ENCODE measurements at places on chromosomes 5 and 9.

GRCh38 chr5:176748073-176748966, 62.0 kb upstream of the UNC5A start:
- peak; percentile 34 for DNase-seq

DNA sequence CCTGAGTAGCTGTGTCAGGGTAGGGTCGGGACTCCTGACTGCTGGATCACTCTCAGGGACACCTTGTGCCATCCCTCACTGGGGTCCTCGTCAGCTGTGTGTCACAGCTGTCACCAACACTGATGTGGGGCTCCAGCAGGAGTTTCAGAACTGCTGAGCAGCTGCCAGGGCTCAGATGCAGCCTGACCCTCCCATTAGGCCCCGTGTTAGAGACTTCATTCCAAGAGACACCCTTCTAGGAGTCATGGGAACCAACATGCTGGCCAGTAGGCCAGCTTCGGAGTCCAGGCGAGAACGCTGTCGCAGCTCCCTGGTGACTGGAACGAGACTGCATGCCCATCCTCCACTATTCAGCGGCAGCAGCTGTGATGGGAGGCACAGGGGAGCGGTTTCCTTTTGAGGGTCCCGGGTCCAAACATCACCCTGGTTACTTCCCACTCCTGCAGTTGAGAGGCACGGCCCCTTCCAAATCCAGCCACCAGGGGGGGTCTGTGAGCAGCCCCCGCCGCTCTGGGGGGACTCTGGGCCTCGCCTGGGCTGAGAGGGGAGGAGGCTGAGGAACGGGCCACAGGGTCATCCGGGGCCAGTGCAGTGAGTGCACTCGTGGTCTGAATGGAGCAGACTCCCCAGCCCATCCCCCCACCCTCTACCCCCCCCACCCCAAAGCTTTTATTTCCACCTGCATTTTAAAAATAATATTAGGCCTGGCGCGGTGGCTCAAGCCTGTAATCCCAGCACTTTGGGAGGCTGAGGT, 12.6 kb upstream of the TCF7 start:
- DNase-seq = peak; percentile 83

DNA sequence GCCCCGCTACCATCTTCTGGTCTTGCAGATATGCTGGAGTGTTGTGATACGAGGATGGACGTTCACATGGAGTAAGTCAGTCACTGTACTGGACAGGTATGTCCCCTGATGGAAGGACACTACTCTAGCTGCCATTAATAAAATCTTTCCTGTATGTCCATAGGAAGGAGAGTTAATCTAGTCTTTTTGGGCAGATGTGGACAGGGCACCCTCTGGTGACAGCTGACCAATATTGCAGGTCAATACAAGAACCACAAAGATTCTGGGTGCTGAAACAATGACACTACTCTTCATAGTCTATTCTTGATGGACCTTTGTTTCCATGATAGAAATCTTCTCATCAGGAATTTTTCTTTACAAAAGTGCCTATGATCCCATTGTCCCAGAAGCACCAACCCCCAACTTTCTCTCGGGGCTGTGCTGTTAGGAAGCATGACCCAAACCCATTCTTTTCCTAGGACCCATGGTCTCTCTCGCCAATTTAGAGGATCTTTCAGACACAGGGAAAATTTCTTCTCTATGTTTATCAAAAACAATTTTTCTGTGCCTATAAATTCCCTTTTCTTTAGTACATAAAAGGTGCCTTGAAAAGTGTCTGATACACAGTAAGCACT, 376.9 kb downstream of the DTWD2 start:
- DNase-seq = peak; percentile 27

DNA sequence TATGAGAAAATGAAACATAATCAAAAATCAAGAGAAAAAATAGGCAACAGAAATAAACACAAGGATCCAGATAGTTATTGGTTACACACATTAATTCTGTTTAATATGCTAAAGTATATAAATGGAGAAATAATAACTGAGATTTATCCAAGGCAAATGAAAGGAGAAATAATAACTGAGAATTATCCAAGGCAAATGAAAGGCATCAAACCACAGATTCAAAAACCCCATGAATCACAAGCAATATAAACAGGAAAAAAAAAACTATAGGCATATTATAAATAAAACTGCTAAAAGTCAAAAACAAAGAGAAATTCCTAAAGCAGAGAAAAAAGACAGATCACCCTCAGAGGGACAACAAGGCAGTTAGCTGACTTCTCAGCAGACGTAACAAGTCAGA, 10.9 kb downstream of the DUSP1 start:
- DNase-seq = no peak

DNA sequence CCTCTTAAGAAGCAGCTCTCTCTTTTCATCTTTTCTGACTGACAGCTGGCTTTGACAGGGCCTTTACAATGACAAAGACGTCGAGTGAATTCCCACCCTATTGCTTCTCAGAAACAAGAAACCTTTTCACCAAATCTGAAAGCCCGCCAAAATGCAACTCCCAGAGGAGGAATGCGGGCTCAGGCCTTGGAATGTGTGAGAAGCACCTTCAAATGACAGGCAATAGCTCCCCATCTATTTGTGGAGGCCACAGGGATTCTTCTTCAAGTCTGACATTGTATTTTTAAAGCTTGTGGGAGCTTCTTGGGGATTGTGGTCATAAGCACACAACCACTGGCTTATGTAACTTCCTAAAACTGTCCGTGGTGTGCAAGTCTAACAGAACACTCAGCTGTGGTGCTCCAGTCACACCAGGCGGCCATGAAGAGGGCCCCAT, 72.7 kb downstream of the DPYSL3 start:
- DNase-seq = no peak

GRCh38 chr9:1871626-1872419, 143.3 kb upstream of the SMARCA2 start:
- DNase-seq = no peak

DNA sequence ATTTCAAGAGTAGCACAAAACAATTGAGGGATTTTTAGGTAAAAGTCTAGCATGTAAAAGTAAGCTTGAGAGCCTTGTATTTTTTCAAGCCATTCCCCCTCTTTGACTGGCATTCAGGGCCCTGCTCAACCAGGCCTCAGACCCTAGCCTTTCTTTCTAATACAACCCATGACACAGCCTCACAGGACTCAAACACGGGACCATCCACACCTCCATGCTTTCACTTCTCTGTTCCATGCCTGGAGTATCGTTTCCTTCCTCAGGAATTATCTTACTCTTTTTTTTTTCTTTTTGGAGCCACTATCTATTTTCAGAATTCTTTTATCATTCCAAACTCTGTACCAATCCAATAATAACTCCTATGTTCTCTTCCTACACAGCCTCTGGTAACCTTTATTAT, 560.2 kb upstream of the CLINT1 start:
- DNase-seq = no peak

GRCh38 chr9:2153630-2154217, 138.6 kb downstream of the SMARCA2 start:
- DNase-seq = no peak

- peak; percentile 55 for DNase-seq
Observed at GRCh38 chr5:61051267-61051666, 106.3 kb downstream of the NDUFAF2 start.

DNA sequence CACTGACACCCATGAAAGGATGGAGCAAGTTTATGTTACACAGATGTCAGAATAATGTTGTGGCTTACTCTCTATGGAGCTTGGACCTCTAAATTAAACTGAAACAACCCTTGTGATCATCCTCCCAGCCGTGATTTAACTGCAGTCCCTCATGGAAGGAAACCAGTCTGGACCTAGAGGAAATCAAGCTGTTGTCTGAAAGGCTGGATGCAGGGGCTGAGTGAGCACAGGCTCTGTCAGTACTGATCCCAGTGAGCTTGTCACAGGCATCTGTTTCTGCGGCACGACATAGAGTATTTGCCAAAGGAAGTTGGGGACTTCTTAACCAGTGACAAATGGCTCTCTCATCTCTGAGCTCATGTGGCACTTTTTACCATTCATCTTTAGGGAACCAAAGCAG, 282.9 kb upstream of the MAP3K1 start:
- DNase-seq = no peak

GRCh38 chr9:98730871-98731270, 22.1 kb upstream of the GABBR2 start:
- DNase-seq = no peak

DNA sequence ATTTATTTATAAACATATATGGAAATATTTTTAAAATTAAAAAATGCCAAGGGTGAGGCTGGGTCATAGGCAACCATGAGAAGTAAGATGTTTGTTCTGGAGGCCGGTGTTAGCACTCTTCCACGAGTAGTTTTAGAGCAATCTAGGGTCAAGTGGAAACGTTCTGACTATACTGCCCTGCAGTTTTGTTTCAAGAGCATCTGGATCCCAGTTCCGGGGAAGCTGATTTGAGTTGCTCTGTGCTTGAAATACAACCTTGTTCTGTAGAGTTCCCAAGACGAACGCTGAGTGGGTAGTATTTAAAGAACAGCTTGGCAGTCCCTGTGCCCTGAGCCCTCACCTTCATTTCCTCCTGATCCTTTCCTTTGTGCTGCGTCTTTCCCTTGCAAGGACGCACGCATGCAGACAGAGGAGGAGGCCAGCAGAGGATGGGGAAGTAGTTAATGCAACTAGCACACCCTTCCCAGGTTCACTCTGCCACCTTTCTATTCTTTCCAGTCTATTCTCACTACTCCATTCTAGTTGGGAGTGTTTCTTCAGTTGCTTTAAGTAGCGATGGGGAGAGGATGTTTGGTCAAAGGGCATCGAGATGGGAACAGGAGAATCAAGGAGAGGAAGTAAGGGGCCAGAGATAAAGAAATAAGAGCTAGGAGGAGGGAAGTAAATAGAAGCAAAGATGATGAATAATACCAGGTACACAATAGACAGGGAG, 68.3 kb upstream of the ZSWIM6 start:
- DNase-seq = no peak

- DNase-seq = no peak
Observed at GRCh38 chr5:99765011-99765410, 770.2 kb upstream of the FAM174A start.

DNA sequence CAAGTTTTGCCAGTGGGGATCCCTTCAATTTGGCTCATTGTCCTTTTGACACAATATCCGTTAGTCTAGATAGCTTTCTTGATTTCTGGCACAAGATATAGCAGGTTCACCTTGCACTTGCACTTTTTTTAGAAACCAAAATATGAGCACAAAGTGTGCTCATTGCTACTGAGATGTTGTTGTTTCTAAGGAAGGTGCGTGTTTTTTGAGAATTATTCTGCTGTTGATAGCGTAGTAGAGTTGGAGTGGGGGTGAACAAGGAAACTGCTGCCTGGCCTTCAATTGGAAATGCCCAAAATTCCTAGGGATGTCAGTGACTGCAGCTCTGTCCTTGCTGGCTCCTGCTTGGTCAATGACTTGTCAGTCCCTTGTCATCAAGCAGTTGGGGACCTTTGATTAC, 73.3 kb downstream of the TLE4 start:
- DNase-seq = no peak

DNA sequence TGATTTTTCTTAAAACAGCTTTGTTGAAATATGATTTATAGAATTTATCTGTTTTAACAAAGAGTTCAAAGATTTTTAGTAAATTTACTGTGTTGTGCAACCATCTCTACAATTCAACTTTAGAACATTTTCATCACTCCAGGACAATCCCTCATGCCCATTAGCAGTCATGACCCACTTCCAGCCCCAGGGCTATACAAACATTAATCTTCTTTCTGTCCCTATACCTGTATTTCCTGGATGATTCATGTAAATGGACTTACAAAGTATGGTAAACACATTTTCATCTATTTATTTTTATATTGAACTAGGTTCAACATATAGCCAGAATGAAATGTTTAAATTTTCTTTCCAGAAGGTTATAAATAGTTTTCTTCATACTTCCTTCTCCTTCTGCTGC, 127.8 kb upstream of the CCDC180 start:
- peak; percentile 72 for DNase-seq

- no peak for DNase-seq
Observed at GRCh38 chr9:99485459-99485858, 263.4 kb downstream of the SEC61B start.

- no peak for DNase-seq
Observed at GRCh38 chr5:14246350-14247053, 103.4 kb downstream of the TRIO start.

DNA sequence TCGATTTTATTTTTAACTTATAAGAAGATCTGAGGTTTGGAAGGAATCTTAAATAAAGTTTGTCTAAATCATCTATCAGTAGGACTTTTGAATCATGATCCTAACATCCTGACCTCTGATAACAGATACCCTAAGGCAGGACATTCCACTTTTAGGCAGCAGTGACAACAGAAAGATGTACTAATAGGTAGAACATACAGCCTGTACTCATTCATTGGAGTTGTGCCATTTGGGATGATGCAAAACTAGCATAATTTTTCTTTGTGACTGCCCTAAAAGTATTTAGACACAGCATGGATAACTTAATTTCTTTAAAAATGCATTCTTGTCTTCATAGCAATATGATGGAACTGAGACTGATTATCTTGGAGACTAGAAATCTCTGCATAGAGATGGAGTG, 39.7 kb downstream of the CDC42SE2 start:
- DNase-seq = peak; percentile 31

DNA sequence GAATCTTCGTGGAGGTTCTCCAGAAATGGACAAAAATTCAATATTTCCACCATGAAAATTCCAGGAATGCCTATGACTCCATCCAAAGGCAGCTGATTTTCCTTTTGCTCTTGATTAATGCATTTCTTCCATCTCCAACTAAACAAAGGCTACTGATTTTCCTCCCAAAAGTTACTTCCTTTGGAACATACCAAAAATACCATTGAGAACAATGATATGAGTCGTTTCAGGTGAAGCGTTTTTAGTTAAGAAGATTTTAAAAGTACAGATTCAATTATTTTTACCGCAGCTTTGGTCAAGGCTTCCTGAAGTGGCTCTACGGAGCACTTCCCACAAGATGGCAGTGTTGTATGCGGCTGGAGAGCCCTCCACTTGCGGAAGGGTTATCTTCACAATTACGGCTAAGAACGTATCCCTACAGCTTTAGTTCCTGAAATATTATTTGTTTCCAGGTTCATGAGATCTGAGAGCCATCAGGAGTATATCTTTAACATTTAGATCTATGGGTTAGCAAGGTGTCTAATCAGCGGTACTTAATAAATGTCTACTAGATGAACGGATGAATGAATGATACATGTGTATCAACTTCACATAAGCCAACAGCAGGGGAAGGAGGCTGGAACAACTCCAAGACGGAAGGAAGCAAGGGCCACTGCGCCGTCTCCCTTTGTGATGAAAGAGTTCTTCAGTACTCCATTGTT, 35.9 kb upstream of the ARSB start:
- peak; percentile 60 for DNase-seq

- no peak for DNase-seq
Observed at GRCh38 chr9:126506361-126507317, 107.1 kb upstream of the LMX1B start.

- no peak for DNase-seq
Observed at GRCh38 chr5:134732819-134733218, 5.5 kb upstream of the CAMLG start.

DNA sequence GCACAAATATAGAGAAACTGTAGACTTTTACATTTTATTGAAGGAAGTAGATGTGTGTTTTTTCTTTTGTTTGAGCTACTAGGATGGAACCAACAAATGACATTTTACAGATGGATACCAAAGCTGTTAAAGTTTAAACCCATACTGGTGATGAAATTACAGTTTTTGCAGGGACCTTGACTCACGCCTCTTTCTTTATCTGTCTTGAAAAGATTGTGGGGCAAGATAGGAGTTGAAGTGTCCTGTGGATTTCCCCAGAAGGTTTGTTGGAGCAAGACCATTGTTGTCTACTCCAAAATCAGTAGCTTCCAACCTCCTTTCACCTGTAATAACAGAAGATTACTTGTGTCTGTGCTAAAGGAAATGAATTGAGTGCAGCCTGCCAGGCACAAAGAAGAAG, 4.1 kb upstream of the C5orf63 start:
- no peak for DNase-seq

- DNase-seq = no peak
Observed at GRCh38 chr5:5739490-5739945, 317.0 kb downstream of the ICE1 start.
